Stimulated activated CD8-positive, alpha-beta memory T cell treated with anti-CD3 and anti-CD28 coated beads, Interleukin-2, amount 100 ng/mL, for 48 hours (primary cell): ENCODE measurements at places on chromosomes 4 and X.
A peak's percentile ranks its signal among the peaks of the same experiment; 100 is the strongest.

GRCh38 chr4:148076964-148077363, 345.1 kb downstream of the ARHGAP10 start:
- DNase-seq: no peak

DNA sequence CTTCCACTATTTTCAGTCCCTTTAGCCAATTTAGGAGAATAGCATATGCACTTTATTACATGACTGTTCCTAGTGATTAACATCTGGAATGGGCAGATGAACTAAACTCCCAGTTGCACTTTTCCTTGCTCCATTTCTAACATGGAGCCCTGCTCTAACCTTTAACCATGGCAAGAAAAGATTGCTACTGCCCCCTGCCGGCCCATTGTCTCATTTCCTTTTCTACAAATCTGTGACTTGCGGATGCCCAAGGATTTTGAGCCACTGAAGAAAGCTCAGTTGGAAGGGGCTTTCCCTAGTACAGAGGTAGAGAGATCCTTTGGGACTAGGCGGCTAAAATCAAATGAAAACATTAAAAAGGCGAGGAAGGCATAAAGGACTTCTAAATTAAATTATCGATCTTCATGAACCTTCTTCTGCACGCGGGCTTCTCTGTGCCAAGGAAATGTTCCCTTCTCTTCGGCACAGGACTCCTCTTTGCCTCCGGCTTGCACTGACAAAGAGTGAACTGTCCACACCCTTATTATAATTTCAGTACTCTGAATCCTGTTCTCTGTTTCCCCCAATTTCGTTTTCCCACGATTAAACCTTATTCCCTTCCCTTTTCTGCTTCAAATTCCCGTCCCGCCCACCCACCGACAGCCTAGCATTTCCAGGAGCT, 577 bp upstream of the GLRA2 start:
- DNase-seq: peak; percentile 31

DNA sequence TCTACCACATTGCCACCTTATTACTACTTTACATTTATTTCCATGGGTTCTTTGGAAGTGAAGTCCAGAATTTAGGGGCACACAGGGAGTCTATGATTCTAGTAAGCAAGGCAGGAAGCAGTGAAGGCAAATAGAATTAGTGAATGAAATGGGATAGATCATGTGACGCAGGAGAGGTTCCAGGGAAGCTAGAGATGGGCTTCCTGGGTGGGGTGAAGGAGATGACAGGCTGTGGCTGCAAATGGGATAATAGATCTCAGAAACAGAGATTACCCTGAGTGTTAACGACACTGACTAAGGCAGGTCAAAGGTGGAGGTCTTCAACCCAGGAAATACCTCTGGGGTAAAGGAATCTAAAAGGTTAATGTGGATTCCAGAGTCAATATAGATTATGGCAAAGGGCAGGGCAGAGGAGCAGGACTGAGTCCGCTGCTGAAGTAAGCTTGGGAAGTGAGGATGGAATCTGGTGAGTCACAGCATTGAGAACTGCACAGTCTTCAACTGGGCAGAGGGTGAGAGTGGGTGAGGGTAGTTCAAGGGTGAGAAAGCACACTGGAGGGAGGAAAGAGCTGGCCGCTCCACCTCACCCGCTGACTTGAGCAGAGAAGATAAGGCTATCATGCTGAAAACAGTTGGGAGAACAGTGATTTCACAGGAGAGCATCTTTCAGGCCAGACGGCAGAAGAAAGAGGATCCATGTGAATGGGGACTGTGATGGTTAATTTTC, 70.8 kb downstream of the ANXA3 start:
- no peak for DNase-seq

DNA sequence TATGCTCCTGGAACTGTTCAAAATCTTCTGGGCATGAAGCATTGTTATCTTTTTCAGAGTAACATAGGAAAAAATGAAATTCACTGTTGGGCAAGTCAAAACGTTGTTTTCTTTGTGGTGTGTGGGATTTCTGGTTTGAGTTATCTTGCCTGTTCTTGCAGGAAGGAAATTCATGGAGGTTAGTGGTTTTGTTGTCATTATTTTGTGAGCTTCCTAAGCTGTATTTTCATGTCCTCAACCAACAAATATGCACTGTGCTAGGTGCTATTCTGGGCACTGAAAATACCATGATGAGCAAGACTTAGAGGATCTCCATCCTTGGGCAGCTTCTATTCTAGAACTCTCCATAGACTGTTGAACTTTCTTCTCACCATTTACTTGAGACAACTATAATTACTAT, 16.9 kb downstream of the SPINK2 start:
- no peak for DNase-seq

GRCh38 chrX:7953446-7953845, 26.2 kb upstream of the PNPLA4 start:
- DNase-seq: no peak

DNA sequence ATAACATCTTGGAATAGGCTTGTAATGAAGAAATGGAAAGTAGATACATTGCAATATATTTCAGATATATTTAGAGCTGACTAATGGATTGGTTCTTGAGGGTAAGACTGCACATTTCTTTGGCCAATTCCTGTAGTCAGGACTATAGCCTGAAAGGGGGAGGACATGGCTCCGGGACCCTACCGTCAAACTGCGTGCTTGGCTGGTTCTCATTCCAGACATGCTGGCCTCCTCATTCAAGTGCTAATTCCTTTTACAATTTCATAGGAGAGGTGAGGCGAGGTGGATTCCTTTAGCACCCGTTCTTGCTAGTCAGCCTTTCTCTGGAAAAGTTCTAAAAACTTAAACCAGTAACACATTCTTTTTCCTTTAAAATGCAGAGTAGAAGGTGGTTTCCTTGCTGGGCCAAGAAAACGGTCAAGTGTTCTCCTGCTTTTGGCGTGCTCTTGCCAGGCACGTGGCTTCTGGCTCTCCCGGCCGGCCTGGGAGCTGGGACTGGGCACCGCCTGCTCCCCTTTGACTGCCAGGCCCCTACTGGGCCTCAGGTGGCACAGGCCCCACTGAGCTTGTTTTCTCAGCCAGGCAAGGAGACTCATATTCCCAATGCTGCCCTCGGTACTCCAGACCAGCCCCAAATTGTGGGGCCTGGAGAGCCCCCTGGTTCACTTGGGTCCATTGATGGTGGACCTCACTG, 167.2 kb downstream of the STK32B start:
- DNase-seq: no peak
